ENCODE measurements at places on chromosomes 1 and 21.
A peak's percentile ranks its signal among the peaks of the same experiment; 100 is the strongest.

DNA sequence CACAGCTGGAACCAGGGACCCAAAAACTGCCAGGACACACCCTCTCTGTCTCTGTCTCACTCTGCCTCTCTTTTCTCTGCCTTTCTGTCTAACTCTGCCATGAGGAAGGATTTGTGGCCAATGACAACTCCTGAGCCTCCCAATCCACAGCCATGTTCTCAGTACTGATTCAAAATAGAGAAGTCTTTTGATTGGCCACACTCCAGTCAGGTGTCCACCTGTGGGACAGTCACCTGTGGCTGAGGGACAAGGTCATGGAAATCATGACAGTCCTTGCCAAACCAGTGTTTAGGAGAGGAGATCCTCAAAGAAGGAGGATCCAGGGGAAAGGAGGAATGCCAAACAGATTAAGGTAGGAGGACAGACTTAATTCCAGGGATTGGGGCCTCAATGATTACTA lies 15.8 kb downstream of the TINAGL1 start:
- no peak for DNase-seq

- DNase-seq = no peak
These were observed 258.0 kb downstream of the PTBP2 start for GRCh38 chr1:96979304-96980268.

DNA sequence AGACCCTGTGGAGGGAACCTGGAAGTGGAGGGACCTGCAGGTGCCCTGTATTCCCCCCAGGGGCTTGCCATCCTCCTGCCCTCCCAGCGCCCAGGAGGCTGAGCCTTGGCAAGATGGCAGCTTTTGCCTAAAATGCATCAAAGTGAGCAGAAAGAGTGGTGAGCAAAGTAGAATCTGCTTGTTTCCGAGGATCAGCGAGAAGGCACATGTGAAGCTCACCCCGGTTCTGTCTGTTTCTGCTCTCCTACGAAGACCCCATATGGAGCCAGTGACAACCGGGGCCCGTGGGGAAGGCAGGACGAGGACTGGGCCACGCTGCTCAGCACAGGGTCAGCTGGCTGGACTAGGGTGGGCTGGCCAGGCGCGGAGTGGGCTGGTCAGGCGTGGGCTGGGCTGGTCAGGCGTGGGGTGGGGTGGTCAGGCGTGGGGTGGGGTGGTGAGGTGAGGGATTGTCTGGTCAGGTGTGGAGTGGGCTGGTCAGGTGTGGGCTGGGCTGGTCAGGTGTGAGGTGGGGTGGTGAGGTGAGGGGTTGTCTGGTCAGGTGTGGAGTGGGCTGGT lies 5.2 kb upstream of the FNDC10 start:
- DNase-seq = no peak

DNA sequence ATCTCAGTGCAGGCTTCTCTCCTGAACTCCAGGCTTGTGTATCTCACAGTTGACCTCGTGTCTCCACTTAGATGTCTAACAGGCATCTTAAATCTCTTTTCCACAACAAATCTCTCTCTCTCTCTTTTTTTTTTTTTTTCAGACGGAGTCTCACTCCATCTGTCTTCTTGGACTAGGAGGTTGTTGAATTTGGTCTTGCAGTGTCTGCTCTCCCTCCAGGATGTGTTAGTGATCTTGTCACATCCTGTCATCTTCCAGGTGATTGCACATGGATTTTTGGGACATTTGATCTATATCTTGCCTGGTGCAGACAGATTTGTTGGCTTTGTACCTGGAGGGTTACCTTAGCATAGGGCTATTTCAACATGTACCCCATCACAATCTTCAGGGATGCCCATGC lies 26.5 kb upstream of the KCNA10 start:
- DNase-seq = no peak

DNA sequence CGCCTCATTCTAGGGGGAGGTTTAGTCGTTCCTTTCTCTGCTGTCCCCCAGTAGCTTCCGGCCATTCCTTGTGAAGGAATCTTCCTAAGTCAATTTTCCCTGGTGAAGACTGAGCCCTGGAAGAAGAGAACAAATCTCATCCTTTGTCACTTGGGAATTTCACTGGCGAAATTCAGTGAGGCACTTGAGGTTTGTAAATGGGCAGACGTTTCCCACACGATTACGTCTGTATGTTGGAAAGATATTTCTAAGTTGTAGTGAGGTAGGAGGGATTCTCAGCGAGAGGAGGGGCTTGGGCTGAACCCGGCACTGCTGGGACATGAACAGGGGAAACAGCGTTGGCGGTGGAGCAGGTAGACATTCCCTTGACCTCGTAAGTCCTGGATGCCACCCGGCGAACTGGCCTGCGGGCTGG lies 47.2 kb downstream of the GALNT2 start:
- no peak for DNase-seq

GRCh38 chr1:87778896-87779295 lies 450.2 kb downstream of the LMO4 start:
- no peak for DNase-seq

DNA sequence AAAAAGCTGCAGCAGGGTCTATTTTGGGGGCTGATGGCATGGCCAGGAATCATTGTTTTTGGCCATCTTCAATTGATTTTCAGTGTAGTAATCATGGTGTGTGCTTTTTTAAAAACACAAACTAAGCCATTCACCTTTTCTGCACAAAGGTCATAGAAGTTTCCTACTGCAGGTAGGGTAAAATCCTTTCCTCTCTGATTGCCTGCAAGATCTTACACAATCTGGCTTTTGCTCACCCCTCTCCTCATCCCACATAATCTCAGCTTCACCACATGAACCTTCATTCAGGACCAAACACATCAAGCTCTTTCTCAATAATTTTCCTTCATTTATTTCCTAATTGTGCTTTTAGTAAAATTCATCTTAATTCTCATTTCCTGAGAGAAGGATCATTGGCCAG lies 38.3 kb upstream of the GBP5 start:
- no peak for DNase-seq

DNA sequence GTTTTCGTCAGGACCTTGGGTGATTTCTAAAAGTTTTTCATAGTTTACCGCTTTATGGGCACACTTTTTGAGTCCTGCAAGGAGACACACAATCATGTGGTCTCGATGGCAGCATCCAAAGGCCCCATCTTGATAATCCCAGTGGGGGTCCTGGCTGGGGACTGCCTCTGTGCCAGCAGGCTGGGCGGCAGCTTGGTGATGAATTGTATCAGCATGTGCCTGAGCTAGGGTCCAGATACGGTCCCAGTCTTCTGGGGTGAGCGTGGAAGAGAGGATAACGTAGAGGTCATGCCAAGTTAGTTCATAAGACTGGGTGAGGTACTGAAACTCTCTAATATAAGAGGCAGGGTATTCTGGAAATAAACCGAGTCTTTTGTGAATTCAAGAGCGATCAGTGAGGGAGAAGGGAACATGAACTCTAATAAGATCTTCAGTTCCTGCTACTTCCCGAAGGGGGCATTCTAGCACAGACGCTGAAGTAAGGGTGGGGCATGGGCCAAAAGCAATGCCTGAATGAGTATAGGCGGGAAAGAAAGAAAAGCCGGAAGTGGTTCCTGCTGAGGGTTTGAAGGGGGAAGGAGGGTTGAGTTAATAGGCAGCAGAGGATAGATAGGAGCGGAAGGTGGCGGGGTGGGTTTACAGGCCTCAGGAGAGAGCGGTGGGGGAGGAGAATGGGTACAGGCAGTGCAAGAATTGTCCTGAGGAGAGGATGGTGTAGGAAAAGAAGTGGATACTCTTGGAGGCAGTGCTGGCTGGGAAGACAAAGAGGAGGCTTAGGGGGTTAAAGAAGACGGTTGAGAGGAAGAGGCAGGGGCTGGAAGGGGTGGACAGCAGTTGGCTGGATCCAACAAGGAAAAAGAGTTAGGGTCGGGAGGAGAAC lies 1.6 kb downstream of the ERVH48-1 start:
- peak; percentile 94 for DNase-seq

GRCh38 chr1:155080312-155081228 lies 1.9 kb downstream of the EFNA3 start:
- DNase-seq = peak; percentile 98

DNA sequence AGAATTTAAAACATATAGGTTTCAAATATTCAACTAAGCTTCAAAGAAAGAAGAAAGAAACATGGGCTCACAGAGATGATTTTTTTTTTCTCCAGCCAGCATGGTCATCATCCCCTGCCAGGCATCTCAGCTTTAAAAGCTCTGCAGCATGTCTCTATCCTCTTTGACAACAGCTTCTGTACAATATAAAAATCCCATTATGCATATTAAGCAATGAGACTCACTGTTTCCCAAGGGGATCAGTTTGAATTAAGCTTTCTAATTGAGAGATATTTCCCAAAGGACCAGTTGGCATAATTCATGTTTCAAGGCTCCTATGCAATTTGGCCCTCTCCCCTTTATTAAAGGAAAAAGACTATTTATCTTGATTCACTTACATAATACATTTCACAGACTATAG lies 220.3 kb downstream of the GRIK1 start:
- DNase-seq = no peak

DNA sequence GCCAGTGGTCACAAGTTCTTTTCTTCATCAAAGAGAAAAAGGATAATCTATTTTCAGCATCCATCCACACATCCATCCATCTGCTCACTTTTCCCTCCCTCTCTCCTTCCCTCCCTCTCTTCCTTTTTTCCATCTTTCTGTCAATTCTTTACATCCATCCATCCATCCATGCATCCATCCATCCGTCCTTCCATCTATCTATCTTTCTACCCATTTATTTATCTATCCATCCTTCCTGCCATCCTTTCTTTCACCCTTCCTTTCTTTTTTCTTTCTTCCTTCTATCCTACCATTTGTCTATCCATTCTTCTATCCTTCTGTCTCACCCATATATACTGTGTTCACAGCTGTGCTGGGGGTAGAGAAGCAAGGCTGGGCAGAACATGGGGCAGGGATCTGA lies 212.4 kb upstream of the GALNT2 start:
- no peak for DNase-seq

- DNase-seq = no peak
These were observed 5.3 kb upstream of the ARHGEF11 start for GRCh38 chr1:157050836-157051235.

DNA sequence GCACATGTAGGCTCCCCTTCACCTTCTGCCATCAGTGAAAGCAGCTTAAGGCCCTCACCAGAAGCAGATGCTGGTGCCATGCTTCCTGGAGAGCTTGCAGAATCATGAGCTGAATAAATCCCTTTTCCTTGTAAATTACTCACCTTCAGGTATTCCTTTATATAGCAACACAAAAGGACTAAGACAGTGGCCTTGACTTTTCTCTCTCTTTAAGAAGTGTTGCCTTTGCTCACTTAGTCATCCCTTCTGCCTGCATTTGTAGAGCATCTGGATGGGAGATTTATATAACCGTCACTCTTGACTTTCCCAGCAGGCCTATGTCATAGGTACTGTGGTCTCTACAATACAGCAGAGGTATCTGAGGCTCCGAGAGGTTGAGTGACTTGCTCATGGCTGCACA lies 3.7 kb downstream of the PCSK9 start:
- peak; percentile 60 for DNase-seq

DNA sequence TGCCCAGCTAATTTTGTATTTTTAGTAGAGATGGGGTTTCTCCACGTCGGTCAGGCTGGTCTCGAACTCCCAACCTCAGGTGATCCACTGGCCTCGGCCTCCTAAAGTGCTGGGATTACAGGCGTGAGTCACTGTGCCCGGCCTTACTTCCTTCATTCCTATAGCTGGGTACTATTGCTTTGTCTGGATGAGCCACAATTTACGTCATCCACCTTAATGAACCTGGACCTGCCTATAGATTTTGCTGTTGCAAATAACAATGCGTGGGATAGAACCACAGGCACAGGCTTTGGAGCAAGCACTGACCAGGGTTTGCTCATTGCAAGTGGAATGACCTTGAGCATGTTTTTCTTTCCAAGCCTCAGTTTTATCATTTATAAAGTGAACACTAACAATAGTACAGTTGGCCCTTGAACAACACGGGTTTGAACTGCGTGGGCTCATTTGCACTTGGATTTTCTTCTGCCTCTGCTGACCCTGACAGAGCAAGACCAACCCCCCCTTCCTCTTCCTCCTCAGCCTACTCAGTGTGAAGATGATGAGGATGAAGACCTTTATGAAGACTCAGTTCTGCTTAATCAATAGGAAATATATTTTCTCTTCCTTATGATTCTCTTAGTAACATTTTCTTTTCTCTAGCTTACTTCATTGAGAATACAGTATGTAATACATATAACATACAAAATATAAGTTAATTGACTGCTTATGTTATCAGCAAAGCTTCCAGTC lies 33.3 kb upstream of the BECN2 start:
- no peak for DNase-seq

GRCh38 chr1:117215733-117216462 lies 5.2 kb upstream of the VTCN1 start:
- no peak for DNase-seq

DNA sequence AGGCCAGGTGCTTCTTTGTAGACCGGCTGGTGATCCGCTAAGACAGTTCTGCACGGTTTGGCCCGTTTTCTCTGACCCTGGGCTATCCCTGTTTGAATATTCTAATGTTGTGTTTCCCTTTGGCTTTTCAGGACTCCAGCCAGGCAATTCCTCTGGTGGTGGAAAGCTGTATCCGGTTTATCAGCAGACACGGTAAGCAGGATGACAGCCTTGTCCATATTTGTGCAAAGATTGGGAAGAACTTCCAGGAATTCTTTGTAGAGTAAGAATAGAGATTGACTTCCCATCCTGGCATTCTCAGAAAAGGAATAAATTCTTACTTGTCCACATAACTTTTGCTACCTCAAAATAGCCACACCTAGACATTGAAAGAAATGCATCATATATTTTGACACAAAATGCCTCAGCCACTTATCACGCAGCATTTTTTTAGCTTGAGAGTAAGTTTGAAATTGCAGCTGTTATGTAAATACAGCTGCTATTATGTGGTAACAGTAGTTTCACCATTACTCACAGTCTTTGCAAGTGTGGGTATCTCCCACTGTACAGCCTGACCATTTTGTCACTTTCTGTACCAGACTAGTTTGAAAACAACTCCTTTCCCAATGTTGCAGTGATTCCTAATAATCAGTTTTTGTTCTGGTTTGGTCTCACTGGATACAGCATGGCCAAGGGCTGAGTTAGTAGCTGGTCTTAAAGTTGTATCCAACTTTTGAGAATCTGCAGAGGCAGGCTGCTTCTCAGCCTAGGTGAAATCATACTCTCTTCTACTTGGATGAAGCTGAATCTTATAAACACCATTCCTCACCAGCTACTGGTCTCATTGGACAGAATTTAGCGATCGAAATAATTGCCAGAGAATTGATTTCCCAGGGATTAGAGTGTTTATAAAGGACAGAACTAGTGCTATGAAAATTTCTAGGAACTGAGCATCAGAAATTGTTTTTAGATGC lies 40.0 kb upstream of the IKBKE start:
- DNase-seq = no peak

Measured in WERI-Rb-1 (cell line).